Breast epithelium (tissue), 4 donors: ENCODE measurements at places on chromosomes 1 and 21.

DNA sequence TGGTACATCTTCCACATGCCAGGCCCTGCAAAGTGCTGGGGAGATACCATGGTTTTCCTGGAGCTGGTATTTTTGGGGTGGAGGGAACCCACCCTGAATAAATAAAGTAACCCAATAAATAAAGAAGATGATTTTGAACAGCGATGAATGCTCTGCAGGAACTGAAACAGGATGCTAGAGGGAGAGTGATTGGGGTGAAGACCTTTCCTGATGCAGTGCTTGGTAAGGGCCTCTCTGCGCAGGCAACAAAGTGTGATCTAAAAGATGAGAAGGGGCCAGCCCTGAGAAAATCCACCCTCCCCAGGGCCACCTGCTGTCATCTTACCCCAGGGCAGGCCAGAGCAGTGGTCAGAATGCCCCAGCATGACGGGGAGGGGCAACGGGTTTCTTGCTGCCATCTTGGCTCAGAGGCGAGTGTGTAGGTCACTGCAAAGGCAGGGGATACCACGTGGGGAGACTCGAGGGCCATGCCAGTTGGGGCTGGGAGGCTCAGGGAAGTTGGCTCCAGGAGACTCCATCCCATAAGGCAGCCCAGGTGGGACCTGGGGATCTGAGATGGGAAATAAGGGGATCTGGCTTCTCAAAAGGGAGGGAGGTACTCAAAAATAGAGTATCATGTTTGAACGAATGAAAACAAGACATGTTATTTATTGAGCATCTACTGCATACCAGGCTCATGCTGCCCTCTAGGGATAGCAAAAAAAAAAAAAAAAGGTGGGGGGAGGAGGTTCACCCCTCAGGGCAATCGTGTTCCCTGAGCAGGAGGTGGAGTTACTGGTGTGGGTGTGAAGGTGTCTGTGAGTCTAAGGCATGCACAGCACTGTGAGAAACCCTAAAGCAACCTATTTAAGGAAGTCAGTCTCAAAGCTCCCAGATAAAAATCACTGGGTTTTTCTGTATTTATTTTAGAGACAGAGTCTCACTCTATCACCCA, 2.8 kb downstream of the SRARP start:
- DNase-seq = no peak

DNA sequence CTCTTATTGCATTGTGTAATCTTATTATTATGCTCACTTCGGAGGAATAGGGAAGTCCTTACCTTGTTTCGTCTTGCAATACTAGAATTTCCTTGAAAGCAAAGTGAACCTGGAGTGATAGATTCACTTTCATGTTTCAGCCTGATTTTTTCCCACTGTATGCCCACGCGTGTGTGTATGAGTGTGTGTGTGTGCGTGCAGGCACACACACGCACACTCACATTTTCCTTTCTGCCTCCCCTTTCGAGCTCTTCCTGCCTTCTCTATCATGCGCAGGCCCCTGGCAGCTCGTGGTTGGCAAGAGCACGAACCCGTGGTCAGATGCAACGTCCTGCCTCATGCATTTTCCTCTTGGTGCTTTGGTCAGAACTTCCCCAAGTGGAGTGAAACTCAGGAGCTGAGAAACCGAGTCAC, at the start of gene GCSAML:
GCSAML (plus strand) TSS at position 366 of the 414 bp plus-strand sequence. CDS start 58 bp downstream, outside the sequence.
- DNase-seq = no peak

- no peak for DNase-seq
Observed at GRCh38 chr1:160739098-160739511, at the start of gene SLAMF7. Gene SLAMF7 (plus strand): TSS chr1:160739247. CDS start chr1:160739302, 55 bp downstream.

GRCh38 chr21:37446552-37446951, 80.0 kb downstream of the DYRK1A start:
- DNase-seq = no peak

GRCh38 chr1:11337580-11338073, 64.6 kb downstream of the UBIAD1 start:
- DNase-seq = no peak

GRCh38 chr21:17671733-17672132, 59.0 kb upstream of the BTG3 start:
- no peak for DNase-seq

DNA sequence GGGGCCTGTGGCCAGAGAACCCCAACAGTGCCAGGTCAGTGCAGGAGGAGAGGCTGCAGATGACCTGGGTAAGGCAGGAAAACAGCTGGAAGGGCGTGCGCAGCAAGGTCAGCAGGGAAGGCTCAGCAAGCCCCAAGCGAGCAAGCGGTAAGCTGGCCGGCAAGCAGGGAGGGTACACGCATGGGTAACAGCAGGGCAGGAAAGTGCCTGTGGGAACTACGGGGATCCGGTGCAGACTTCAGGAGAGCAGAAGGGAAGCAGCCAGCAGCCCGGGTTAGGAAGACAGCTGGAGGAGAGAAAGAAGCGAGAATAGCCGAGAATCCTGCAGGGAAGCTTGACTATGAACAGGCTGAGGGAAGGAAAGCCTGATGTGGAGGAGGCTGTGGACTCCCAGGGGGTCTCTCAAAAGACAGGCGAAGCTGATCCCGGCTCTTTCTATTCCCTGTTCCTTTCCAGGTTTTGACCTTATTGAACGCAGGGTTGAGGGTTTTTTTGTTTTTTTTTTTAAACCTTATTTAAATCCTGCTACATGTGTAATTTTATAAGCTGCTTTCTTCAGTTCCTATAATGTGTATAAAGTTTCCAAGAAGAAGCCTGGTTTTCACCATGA, 20.9 kb downstream of the UMODL1 start:
- DNase-seq = no peak

DNA sequence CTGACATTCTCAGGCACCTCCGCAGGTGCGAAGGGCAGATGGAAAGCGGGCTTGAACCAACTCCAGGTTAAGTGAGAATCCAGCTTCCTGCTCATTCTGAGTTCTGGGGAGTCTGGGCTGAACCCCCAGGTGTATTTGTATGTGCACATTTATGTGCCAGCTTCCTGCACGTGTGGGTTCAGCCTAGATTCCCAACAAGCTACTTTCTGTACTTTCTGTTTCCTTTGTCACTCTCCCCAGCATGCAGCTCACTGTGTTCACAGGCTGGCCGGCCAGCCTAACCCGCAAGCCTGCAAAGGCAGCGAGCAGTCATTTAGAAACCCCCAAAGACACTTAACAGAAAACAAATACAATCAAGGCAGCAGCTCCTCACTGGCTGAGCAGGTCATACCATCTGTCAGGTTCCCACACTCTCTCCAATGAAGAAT, 1.3 kb upstream of the IL19 start:
- DNase-seq = no peak

GRCh38 chr21:22679207-22679606, 1681.0 kb downstream of the NCAM2 start:
- no peak for DNase-seq

- DNase-seq = peak; percentile 81
Observed at GRCh38 chr1:32989160-32990050, 24.8 kb upstream of the RNF19B start.

GRCh38 chr1:45015683-45016082, 3.6 kb downstream of the UROD start:
- DNase-seq = no peak

DNA sequence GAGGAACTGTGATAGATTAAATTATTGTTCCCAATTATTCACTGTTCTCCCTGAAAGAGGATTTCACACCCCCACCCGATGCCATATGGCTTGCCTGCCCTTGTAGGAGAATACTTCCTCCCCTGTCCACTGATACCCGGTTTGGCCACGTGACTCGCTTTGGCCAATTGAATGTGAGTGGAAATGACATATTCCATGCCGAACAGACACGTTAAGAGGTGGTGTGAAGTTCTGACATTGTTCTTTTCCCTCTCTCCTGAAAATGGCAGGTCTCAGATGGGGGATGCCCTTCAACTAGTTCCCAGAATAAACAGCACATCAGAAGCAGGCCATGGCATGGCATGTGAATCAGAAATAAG, 5.3 kb downstream of the STUM start:
- DNase-seq = no peak
